Stimulated activated CD4-positive, alpha-beta T cell treated with anti-CD3 and anti-CD28 coated beads, TNF-alpha, amount 100 ng/mL, for 48 hours (primary cell): ENCODE measurements at places on chromosomes 7 and 10.

- DNase-seq: no peak
Measured at GRCh38 chr7:159237022-159237653, 92.5 kb upstream of the VIPR2 start.

GRCh38 chr10:57846307-57847065 is 421.2 kb downstream of the IPMK start:
- no peak for DNase-seq

DNA sequence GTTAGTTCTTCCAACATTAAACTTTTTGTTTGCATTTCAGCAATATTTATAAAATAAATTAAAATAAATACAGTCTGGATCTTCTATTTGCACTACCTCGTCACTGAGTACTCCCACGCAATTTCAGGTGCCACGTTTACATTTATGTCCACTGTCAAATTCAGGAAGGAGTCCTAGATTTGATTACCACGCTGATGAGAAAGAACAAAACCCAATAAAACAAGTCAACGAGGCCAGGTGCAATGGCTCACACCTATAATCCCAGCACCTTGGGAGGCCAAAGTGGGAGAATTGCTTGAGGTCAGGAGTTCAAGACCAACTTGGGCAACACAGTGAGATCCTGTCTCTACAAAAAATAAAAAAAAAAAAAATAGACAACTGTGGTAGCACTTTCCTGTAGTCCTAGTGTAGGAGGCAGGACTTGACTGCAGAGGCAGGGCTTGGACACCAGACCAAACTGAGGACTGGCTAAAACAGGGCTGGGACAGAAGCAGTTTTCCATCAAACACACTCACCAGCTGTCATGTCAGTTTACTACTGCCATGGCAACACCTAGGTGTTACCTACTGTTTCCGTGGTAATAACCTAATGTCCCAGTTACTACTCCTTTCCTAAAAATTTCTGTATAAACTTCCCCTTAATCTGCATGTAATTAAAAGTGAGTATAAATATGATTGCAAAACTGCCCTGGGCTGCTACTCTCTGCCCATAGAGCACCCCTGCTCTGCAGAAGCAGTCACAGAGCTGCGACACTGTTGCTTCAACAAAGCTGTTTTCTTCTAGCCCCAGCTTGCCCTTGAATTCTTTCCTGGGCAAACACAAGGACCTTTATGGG is 341.7 kb downstream of the PARD3 start:
- no peak for DNase-seq

DNA sequence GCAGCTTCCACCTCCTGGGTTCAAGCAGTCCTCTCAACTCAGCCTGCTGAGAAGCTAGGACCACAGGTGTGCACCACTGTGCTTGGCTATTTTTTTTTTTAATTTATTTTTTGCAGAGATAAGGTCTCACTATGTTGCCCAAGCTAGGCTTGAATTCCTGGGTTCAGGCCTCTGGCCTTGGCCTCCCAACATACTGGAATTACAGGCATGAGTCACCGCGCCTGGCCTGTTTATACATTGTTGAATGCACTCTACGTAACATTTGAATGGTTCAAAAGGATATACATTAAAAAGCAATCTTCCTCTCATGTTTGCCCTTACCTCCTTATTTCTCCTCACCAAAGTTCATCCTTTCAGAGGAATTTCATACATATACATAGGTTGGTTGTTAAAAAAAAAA is 7.2 kb upstream of the SNX10 start:
- no peak for DNase-seq

DNA sequence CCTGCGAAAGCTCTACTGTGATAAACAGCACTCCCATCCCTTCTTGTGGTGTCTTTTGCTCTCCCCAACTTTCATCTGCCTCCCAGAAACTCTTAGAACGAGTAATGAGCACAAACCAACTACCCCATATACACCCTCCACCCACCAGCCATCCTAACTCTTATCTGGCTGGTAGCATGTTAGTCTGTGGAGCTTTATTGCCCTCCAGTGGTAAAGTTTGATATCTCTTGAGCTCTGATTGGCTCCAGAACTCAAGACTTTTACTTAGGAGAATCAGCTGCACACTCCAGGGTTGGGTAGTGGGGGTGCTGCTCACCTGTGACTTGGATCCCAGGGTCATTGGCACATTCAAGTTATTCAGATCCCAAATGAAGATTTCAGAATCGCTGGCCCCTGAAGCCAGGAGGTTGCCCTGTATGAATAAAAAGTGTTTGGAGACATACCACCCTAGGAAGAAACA is 10.9 kb downstream of the SEC31B start:
- DNase-seq: peak; percentile 48

GRCh38 chr10:23001901-23002516 is 74.2 kb downstream of the ARMC3 start:
- DNase-seq: no peak

DNA sequence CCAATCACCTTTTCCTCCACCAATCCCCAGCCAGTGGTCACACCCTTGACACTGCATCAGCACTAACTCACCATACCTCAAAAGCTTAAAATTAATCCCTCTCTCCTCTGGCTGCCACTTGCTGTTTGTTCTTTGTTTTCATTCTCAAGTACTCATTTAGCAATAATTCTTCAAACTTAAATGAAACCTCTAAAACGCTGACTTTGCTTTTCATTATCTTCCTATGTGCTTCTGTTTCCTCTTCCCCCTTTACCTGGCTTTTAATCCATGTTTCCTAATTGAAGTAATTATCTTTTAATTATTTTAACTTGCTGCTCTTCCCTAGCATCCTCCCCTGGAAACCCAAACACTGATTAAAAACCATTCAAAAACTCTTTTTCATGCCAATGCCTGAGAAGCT is 348.9 kb upstream of the MEOX2 start:
- no peak for DNase-seq

DNA sequence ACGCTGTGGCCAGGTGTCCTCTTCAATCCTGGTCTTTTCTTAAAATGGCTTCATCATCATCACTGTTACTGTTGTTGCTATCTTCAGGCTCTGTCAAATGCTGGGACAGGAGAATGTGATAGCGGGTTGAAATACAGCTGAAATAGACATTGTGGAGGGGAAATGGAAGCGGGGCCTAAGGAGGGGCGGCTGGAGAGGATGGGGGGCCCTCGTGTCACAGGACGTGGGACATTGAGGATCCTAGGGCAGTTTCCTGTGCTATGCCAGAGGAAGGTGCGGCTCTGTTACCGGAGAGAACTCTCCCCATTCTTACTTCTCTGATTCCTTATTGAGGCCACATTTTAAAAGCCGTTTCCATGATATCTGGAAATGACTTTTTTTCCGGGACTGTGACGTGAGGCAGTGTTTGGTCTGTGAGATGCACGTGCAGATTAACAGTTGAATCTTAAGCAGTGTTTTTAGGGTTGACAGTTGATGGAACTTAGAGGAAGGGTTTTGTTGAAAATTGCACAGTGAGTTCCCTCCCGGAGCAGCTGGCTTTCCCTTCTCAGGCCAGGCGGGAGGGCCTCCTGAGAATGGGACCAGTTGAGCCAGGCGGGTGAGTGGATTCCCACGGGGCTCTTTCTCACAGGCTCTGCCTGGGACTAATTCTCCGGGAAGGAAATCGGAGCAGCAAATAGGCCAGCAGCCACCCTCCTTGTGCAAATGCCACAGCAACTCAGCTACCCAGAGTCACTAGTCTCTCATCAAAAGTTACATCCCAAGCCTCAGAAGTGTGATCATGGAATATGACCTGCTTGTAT is 125.2 kb downstream of the TACC2 start:
- DNase-seq: no peak

DNA sequence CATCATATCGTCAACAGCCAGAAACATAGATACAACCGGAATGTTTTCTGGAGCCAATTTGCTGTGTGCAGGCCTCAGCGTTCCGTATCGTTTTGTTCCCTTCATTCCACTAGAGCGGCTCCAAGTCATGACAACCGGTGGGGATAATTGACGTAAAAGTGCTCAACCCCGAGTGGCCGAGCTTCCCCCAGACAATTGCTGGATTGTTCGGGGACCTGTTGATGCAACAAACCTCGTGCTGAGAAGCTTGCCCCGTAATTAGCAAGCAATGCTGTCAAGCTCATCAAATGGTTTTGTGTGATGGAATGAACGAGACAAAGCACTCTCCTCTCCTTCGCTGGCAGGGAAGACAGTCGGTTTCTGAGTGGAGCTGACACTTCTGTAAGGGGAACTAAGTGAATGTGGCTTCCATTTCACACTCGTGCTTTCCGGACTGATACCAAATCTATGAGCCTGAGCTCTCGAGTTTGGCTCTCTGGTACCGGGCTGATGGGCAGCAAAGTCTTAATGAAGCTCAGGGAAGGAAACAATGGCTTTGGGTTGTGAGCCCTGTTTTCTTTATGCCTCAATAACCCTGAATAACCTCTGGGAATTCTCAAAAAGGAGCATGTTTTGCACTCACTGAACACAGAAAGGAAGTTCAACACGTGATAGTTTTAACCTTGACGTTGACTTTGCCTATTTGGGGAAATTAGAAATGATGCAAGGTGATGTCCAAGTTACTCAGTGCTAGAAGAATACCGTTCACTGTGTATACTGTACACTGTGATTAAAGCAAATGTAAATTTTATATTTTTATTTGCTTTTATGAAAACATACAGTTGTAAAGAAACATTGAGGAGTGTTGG is 220.5 kb downstream of the BAMBI start:
- no peak for DNase-seq

GRCh38 chr10:88092973-88093372 is 229.5 kb downstream of the PTEN start:
- DNase-seq: no peak

GRCh38 chr10:71746344-71747037 is 26.8 kb downstream of the VSIR start:
- DNase-seq: no peak

DNA sequence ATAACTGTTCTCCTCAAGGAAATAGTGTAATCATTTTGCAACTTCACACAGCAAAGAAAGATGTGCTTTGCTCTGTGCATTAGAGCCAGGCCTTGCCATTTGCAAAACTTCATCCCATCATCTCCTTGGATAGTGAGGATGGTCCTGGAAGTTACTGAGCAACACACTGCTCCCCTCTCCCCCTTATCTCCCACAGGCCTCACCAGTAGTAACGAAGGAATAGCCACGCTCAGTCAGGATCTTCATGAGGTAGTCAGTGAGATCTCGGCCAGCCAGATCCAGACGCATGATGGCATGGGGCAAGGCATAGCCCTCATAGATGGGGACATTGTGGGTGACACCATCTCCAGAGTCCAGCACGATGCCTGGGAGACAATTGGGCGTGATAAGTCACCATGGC is 11.5 kb downstream of the ACTA2 start:
- no peak for DNase-seq

GRCh38 chr7:51067258-51067657 is 249.4 kb downstream of the COBL start:
- DNase-seq: no peak

DNA sequence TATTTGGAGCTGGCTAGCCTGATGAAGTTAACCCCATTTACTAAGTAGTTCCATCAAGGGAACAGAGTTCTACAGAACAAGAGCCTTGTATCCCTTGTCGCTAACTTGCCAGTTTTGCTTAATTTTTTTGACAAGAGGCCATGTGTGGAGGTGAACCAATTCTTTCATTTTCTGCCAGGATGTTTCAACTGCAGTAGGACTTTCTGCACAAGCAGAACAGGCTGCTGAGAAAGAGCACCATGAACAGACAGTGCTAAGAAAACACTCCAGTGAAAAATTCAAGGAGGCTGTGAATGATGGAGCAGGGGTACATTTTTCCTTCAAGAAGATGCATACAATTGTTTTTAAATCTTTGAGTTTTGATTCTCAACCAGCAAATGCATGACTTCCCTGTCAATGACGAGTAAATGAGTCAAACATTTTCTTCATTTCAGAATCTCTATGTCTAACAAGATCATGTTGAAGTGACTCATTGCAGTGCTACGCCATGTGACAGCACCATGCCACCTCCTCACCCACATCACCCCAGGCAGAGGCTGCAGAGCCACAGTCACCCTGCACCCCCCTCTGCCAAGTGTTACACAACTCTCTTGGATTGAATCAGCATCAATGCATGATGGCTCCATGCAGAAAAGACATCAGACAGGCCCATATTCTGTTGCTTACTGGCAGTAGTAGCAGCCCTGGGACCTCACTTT is 193.1 kb downstream of the COBL start:
- DNase-seq: peak; percentile 61

DNA sequence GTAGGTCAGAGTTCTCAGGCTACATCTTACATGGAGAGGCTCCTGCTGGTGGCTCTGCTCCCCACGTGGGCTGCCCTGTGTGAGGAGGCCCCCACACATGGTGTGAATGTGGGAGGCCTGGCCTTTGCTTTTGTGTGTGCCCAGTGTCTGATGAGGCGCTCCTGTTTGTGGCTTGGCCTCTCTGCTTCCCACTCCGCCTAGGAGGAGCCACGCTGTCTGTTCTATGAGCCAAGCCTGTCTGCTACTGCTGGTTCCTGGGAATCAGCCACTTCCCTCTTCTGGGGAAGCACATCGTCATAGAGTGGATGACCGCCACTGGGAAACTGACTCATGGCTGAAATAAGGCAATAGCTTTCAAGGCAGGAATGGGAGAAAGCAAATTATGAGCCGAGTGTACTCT is 87.1 kb downstream of the CYP26A1 start:
- no peak for DNase-seq

DNA sequence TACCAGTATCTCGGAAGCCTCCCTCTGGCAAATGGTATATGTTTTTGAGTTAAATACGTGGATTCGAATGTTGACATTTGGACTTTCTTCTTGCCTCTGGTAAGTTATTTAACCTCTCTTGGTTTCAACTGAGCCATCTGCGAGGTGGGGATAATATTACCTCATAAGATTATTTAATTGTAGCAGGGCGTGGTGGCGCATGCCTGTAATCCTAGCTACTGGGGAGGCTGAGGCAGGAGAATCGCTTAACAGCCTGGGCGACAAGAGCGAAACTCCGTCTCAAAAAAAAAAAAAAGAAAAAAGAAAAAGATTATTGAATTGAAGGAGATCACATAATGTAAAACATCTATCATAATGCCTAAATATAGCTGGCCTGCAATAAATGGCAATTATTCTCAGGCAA is 396 bp upstream of the TAF5 start:
- no peak for DNase-seq

- no peak for DNase-seq
Measured at GRCh38 chr10:29612657-29613056, 22.1 kb downstream of the SVIL start.

DNA sequence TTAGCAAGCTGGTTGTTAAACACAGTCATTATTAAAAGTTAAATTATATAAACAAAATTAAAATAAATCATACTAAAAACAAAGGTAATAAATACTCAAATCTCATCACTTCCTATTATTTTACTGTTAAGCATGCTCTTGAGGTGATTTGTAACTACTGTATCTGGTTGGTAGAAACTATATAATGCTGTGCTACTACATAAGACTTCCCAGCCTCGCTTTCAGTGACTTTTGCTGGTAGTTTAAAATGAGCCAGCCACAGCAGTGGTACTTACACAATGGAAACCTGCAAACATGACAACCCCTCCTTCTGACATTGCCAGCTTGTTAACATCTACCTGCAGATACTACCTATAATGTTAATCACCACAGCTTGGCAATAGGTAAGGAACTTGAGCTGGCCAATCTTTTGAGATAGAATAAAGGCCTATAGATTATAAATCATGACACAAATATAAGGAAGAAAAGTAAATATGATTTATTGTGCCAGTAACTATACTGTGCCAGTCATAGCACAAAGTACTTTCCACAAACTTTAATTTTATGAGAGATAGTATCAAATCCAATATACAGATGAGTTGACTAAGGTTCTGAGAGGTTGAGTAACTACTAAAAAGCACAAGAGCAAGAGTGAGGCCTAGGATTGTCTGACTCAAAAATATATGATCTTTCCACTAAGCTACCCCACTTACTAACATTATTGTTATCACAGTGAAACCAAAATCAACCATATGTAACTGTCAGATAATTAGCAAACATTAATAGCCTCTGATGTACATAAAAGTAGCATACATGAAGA is 181.1 kb upstream of the ASAH2 start:
- no peak for DNase-seq

- DNase-seq: no peak
Measured at GRCh38 chr7:37262181-37262580, 186.5 kb downstream of the ELMO1 start.
